GM12891 (cell line): ENCODE measurements at places on chromosomes 4 and X.
A peak's percentile ranks its signal among the peaks of the same experiment; 100 is the strongest.

DNA sequence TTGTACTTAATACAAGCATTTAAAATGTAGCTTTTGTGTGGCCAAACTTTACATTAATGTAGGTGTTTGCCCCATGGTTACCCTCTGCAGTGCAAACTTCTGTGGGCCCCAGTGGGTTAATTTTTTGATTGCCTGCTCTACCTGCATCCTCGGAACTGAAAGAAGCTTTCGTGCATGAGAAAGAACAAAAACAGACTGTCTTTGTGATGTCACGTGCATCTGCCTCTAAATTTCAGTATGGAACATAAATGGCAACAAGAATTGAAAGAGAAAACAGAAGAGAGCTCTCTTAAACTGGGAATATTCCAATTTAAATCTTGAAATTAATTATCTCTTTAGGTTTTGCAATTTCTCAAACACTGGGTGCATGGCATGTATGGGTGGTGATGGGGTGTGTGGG lies 182.4 kb upstream of the LCORL start:
- no peak for DNase-seq

- no peak for DNase-seq
These were observed 4.1 kb downstream of the AFF2 start for GRCh38 chrX:148504506-148504905.

- no peak for DNase-seq
These were observed 8.2 kb downstream of the RASSF6 start for GRCh38 chr4:73612032-73612431.

GRCh38 chr4:86484241-86484640 lies 109.9 kb upstream of the PTPN13 start:
- DNase-seq: no peak

DNA sequence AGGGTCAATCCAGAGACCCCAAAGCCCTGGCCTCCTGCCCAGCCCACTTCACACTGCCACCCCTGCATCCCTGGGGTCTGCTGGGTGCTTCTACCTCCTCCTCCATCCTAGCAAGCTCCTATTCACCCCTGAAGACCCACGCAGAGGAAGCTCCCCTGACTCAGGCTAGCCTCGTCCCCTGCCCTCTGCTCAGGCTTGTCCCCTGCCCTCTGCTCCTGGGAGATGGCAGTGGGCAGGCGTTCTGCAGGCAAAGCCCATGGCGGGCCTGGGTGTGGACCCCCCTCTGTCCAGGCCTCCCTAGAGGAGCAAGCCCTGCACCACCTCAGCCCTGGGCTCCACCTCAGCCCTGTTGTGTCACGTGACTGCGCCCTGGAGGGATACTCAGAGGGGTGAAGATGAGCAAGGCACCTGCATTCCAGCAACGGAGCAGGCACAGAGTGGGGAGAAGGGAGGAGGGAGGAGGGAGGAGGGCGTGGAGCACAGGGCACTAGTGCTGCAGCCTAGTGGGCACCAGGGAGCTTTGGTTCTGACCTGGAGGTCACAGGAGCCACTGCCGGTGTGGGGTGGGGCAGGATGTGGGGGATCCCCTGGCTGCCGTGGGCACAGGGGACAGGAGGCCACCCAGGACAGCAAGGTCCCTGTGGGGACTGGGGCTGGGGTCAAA lies 27.6 kb upstream of the FGFR3 start:
- no peak for DNase-seq

DNA sequence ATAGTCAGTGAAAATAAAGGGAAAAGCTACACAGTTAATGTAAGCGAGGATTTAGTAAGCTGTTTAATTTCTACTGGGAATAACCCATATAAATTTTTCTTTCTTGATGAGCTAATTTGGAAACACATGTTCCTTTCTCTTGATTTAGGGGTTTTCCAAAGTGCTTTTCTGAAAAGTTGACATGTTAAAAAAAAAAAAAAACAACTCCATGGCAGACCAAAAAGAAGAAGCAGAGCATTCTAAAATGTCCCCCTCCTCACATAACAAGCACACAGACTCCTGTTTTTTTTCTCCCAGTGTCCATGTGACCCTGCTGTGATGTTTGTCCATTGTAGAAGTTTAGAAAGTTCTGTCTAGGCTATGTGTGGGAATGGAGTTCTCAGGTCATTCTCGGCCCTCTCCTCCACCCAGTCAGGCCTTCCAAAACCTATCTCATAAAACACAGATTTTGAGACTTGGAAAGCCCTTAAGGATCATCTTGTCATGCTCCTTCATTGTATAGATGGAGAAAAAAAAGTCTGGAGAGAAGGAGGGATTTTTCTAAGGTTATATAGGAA lies 792 bp downstream of the CLIC2 start:
- no peak for DNase-seq

- DNase-seq: no peak
These were observed 447.9 kb upstream of the FAM241A start for GRCh38 chr4:111697176-111697942.

GRCh38 chr4:108433832-108434231 lies 186.5 kb upstream of the RPL34 start:
- no peak for DNase-seq

GRCh38 chrX:7261672-7262332 lies 113.8 kb upstream of the PUDP start:
- DNase-seq: peak; percentile 1

DNA sequence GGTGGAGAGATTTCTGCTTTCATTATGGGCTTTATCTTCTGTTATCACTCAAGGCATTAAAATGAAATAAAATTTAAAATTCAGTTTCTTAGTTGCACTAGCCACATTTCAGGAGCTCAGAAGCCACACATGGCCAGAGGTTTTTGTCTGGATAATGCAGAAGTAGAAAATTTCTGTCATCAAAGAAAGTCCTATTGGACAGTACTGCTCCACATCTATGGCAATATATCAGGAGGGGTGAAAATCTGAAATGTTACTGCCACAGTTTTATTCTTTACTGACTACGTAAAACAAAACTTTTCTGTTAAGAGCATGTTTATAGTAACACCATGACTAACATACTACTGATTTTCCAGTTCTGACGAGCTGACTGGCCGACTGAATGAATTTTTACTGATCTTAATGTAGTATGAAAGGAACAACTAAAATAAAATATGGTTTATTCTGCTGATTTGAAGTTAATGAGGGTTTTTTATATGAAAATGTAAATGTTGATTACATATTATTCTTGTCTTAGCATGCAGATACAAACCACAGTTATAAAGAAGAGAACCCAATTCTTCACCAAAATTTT lies 264.0 kb upstream of the HAND2 start:
- DNase-seq: no peak

DNA sequence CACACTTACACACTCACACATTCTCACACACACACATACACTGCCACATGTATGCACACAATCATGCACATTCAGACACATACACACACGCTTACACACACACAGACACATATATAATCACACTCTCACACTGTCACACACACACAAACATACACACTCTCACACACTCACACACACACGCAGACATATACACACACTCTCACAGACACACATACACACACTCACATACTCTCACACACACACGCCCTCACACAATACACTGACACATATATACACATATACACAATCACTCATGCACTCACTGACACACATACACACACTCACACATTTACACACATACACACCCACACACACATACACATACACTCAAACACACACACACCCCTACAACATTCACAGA lies 435.3 kb upstream of the FRG1 start:
- no peak for DNase-seq

- DNase-seq: no peak
These were observed 49.5 kb upstream of the CBR4 start for GRCh38 chr4:169059306-169060211.

GRCh38 chr4:78529569-78530209 lies 21.9 kb upstream of the ANXA3 start:
- DNase-seq: no peak

GRCh38 chr4:140861359-140862176 lies 105.4 kb upstream of the TBC1D9 start:
- peak; percentile 17 for DNase-seq

DNA sequence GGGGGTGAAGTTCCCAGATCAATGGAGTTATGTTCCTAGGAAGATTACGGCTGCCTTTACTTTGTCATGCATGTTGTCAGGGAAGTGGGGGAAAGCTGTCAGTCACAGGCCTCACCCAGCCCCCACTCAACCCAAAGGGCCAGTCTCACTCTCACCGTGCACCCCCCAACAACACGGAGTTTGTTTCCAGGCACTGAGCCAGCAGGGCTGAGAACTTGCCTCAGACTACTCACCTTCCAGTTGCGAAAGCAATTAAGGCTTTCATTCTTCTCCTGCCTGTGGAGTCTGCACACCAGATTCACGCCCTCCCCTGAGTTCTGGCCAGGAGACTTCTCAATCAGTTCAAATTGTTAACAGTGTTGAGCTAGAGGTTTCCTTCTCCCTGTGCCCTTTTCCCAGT lies 114.3 kb downstream of the SH3BGRL start:
- DNase-seq: no peak

DNA sequence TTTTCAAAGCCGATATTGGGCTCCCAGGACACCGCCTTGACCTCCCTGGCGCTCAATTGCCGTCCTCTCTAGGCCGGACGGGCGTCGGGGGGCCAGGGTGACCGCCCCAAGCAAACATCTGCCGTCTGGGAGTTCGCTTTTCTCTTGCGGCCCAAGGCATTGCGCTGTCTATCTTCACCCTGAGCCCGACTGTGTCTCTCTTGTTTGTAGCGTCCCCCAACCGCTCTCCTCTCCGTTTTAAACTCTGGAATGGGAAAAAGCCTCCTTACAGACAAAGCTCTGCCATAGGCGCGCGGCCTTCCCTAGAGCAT lies 551 bp upstream of the ARX start:
- DNase-seq: no peak

DNA sequence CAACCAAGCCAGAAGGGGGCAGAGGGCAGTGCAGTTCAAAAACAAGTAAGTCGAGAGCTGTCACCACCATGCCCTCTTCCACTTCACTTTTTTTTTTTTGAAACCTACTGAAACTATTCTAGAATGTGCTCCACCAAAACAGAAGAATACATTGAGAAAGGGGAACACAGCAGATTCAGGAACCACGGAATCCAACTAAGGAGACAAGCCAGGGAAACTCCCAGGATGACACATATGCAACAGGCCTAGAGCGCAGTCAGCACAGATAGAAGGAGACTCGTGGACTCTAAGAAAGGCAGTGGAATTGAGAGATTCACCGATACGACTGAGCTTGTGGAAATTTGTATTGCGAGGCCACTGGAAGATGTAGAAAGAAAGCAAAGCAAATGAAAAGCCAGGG lies 66.1 kb downstream of the PHKA2 start:
- no peak for DNase-seq

DNA sequence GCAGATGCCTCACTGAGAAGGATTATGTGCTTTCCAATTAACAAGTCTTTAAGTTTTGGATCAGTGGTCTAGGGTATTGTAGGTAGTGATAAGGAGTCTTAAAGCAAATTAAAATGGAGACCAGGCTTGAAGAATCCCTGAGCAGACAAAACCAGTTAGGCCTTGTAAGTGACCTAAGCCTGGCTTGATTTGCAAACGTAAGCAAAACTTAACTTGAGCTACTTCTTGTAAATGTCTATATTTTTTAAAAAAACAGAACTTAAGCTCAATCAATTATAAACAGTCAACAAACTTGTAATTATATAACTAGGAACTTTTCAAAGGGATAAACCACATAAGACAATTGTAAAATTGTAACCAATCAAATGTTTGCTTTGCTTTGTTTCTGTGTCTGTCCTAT lies 72.7 kb upstream of the NALF2 start:
- no peak for DNase-seq

GRCh38 chrX:15465347-15465746 lies 27.8 kb downstream of the PIR start:
- no peak for DNase-seq

- no peak for DNase-seq
These were observed 49.3 kb upstream of the CD40LG start for GRCh38 chrX:136598631-136599030.
